ENCODE measurements at places on chromosomes 5 and 9.
A peak's percentile ranks its signal among the peaks of the same experiment; 100 is the strongest.

- DNase-seq = no peak
Measured at GRCh38 chr9:19895006-19895405, 106.2 kb upstream of the SLC24A2 start.

DNA sequence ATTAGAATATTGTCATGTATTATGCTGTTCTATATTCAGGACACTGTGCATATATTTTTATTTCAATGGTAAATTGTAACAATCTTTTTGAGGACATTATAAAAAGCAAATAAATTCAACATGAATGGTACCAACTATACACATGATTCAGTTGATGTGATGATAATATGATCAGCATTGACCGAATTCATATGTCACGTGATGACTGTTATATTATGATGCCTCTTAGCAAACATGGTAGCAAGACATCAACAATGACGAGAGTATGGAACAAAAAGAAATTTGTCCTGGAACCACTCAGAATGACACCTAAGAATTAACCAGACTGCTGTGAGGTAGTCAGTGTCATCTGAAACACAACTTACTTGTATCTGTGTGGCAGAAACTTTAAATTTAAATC, 161.5 kb upstream of the OR13F1 start:
- no peak for DNase-seq

DNA sequence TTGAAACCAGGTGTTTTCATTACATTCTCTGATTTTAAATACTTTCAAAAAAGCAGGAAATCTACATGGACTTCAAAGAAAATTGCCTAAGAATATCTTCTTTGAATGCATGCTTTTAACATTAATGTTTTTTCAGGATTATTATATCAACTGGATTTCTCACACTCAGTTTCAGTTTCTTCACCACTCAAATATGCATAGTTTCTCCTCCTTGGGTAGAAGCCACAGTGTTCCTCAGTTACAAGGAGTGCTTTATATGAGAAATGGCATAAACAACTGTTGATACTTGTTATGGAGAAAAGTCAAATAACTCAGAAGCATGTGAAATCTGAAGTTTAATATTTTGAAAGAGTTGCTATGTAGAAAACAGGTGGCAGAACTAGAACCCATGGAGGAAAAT, 196.9 kb downstream of the DMRTA1 start:
- no peak for DNase-seq

GRCh38 chr5:162769019-162769418, 668.4 kb upstream of the CCNG1 start:
- peak; percentile 17 for DNase-seq

DNA sequence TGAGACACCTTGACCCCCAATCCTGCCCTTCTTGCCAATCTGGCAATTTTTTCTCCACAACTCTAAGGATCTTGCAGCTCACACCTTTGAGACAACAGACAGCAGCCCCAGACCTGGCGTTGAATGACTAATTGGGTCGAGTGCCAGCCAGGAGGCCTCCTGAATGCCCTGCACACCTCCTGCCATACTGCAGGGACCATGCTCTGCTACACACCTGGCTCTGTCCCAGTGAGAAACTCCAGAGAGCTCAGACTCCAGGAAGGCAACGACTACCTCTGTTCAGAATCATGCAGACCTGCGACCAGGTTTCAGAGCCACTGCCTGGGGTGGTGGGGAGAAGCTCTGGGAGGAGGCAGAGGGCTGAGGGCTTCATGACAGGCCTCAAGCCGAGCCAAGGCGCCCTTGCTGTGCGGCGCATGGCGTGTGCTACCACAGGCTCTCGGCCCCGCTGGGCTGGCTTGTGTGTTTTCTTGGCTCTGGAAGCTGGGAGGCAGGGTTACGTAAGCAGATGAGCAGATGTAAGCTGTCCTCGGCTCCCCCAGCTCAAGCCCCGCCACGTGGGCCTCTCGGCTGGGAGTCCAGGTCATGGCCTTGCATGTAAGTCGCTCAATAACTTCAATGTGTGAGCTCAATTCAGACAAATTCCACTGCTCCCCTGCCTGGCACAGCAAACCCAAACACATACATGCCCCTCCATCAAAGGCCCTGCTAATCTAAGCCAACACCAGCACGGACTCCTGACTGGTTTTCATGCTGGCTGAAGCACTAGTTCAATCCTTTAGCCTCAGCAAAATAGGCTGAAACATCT, 27.5 kb downstream of the B4GALT1 start:
- no peak for DNase-seq

DNA sequence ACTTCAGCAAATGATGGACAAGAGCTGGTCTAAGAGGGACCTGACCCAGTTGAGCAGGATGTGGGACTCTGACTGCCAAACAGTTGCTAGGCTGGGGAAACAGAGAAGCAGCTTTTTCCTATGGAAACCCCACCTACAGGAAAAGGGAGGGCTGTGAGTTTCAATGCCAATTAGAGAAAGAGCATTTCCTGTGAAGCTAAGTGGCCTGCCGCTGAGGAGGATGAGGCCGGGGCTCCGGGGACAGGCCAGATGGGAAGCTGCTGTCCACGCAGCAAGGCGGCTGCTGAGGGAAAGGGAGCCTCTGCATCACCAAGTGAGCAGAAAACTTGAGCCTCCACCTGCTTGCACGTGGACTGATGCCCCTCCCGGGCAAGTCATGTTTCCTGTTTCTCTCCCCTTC, at the start of gene PCDH12:
TSS of gene PCDH12 (minus strand) at position 90 of the 400 bp plus-strand sequence. CDS start 351 bp downstream, outside the sequence.
- DNase-seq = no peak

GRCh38 chr5:158382473-158382872, 523.5 kb upstream of the CLINT1 start:
- no peak for DNase-seq

- no peak for DNase-seq
Measured at GRCh38 chr5:106739127-106739526, 931.6 kb downstream of the EFNA5 start.

- no peak for DNase-seq
Measured at GRCh38 chr9:121888438-121888775, 204.7 kb downstream of the TTLL11 start.

- no peak for DNase-seq
Measured at GRCh38 chr5:81300921-81301270, 491 bp upstream of the ZCCHC9 start.

- no peak for DNase-seq
Measured at GRCh38 chr5:143182901-143183820, 220.3 kb downstream of the NR3C1 start.

GRCh38 chr5:86885489-86886230, 267.9 kb downstream of the COX7C start:
- DNase-seq = no peak

DNA sequence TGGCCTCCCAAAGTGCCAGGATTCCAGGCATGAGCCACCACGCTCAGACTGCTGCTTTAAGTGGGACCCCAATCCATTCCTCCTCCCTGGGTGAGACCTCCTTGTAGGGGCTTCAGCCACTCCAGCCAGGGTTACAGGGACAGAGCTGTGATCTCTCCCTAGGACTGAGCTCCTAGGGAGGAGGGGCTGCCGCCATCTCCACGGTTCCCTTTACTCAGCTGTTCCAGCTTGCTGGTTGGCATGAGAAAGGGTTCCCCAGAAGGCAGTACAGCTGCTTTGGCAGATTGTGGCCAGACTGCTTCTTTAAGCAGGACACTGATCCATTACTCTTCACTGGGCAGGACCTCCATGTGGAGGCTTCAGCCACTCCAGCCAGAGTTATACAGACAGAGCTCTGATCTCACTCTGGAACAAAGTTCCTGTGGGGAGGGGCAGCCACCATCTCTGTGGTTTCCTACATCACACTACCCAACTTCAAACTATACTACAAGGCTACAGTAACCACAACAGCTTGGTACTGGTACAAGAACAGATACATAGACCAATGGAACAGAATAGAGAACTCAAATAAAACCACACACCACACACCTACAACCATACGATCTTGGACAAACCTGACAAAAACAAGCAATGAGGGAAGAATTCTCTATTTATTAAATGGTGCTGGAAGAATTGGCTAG, 7.2 kb downstream of the INSL6 start:
- no peak for DNase-seq

DNA sequence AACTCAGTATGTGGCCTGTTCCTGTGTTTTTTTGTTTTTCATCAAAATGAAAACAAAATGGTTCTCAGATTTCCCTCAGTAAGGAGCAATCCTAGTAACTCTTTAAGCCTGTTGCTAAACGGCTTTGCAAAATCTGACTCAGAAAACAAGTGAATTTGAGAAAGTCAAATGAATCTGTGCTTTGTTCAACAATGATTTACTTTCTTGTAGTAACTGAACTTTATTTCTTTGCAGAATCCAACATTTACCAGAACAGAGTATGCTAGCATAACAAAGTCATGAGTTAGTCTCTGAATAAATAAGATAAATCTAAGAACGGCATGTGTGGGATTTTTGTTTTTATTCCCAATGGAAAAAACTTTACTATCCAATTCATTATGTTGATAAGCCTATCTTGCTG, 93.8 kb downstream of the OXCT1 start:
- no peak for DNase-seq

- DNase-seq = no peak
Measured at GRCh38 chr5:32794086-32794485, 83.0 kb downstream of the NPR3 start.

- DNase-seq = peak; percentile 3
Measured at GRCh38 chr5:78621291-78621738, 27.3 kb downstream of the LHFPL2 start.

DNA sequence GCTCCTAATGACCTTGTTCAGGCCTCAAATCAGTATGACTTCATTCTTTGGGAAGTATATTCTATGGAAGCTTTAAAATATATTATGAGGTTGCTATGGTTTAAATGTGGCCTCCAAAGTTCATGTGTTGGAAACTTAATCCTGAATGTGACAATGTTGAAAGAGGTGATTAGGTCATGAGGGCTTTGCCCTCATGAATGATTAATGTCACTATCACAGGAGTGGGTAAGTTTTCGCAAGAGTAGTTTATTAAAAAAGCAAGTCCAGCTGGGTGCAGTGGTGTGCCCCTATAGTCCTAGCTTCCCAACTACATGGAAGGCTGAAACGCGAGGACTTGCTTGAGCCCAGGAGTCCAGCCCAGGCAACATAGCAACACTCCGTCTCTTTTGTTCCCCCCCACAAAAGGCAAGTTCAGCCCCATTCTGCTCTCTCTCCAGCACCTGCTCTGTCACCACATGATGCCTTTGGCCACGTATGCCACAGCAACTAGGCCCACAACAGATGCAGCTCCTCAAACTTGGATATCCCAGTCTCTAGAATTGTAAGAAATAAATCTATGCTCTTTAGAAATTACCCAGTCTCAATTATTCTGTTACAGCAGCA, 105.3 kb downstream of the SIL1 start:
- no peak for DNase-seq

- DNase-seq = no peak
Measured at GRCh38 chr5:94745786-94746730, 127.6 kb downstream of the SLF1 start.

DNA sequence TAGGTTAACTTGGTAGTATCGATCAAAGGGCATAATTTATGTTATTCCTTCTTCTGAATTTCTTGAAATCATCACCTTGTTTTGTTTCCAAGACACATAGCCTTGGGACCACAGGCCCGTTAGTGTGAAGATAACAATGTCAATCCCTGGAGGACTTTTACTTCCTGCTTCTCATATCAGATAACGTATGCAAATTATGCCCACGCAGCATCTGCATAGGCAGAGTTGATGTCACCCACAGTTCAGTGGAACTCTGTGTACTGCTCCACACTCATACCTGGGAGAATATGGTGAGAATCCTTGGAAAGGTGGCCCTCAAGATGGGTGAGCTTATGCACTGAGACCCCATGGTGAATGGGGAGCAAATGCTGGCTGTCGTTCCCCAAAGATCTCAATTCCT, 95.0 kb downstream of the CFAP90 start:
- no peak for DNase-seq

Measured in NCI-H2171 treated with DMSO at 0.1 percent for 48 hours (cell line).